HS-27A (cell line): ENCODE measurements at places on chromosomes 11 and 22.

GRCh38 chr22:30308093-30308492 lies 18.6 kb downstream of the TBC1D10A start:
- DNase-seq, result no peak

- DNase-seq, result no peak
These were observed 69.2 kb downstream of the CCDC34 start for GRCh38 chr11:27293515-27294417.

GRCh38 chr11:44571871-44572270 lies 6.4 kb downstream of the CD82 start:
- DNase-seq, result no peak

- DNase-seq, result no peak
These were observed 302.8 kb downstream of the FAT3 start for GRCh38 chr11:92527467-92527866.

DNA sequence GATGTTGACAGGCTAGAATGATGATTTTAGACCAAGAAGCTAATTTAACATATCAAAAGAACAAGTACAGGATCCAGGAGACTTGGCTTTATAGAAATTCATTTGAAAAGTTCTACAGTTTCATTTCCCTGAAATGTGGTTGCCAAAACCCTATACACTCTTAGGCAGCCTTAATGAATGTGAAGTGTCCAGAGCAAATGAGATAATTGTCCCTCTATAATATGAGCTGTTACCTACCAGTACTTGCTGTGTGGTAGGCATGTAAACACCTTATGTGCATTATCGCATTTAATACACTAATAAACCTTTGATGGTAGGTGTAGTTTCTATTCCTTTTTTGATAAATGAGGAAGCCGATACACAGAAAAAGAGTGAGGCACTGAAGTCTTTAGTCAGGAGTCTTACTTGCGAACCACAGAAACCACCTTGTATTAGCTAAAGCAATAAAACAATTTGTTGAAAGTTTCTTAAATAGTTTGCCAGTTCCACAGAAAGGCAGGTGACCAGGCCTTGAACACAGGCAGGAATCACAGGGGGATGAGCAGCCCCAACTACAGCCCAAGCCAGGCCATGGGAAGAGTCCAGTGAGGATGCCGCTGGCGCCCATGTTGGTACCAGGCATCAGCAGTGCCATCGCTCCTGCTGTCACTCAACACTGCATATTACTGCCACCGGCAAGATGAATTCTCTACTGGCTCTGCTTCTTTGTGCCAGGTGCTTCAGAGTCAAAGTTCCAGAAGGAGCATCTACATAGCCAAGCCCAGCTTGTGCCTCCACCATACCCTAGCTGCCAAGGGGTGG lies 81.7 kb downstream of the SWAP70 start:
- DNase-seq, result no peak

- no peak for DNase-seq
These were observed 16.0 kb upstream of the ADA2 start for GRCh38 chr22:17235149-17235655.

- DNase-seq, result no peak
These were observed 11.4 kb downstream of the SHANK3 start for GRCh38 chr22:50683994-50684371.
